Stimulated activated naive CD4-positive, alpha-beta T cell (primary cell): ENCODE measurements at places on chromosomes 4 and X.

GRCh38 chr4:89434364-89434988, 126.9 kb upstream of the GPRIN3 start:
- DNase-seq = no peak

DNA sequence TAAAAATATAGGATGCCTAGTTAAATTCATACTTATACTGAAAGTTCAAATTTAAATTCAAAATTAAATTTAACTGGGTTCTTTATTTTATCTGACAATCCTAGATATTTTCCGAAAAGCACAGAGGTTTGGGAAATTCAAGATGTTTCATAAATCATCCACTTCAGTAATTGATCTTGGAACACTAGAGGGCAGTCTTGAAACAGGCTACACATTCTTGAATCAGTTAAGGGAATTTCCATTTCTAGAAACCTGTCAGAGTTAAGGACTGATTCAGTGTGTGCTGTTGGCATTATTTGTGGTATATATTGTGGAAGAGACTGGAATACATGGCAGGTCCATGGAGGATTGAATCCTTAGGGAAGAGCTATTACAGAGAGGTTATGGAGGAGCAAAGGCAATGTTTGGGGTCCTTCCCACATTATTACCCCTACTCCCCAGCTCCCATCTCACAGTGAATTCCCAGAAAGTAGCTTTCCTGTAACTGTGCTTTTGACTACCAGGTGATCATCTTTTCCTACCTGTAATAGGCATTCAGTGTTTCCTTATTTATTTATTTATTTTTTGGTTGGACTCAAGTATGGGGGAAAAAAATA, 92.9 kb downstream of the EGF start:
- peak; percentile 12 for DNase-seq

- no peak for DNase-seq
These were observed 326.6 kb upstream of the F9 start for GRCh38 chrX:139203651-139204570.

GRCh38 chrX:3006495-3006894, at the start of gene ARSH:
ARSH (plus strand) TSS chrX:3006546; CDS start chrX:3006613, 67 bp downstream.
- no peak for DNase-seq

GRCh38 chrX:84340968-84341367, 153.0 kb upstream of the RPS6KA6 start:
- DNase-seq = no peak

DNA sequence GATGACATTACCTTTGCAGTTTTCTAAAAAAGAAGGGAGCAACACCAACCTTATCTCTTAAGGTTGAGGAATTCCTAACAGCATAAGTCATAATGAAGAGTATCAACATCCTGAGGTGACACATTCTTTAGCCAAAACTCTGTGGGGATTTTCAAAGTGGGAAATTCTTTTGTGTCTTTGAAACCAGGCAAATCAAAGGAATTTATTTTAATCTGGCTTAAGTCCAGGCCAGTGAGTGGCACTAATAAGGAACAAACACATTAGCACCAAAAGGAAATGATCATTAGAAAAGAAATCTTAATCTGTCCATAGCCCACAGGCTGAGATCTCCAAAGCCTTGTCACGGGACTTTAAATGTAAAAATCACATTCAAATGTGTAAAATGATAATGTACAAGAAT, 110.1 kb downstream of the LARP7 start:
- DNase-seq = no peak

DNA sequence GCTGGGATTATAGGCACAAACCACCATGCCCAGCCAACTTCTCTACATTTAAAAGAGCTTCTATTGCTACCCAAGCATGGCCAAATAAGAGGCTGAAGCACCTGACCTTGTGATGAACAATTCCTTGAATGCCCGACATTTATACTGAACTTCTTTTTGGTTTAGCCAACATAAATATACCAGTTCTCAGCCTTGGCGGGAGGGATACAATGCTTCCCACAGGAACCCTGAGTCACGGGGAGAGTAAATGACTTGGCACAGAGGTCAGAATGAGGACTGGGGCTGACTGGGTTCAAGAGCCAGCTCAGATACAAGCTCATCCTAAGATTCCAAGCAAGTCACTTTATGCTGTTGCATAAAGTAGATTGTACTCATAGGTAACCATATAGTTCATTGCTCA, 6.1 kb downstream of the HOPX start:
- DNase-seq = no peak

GRCh38 chr4:31081366-31081765, 361.2 kb downstream of the PCDH7 start:
- no peak for DNase-seq

- DNase-seq = peak; percentile 12
These were observed 5.1 kb upstream of the PRDX4 start for GRCh38 chrX:23662187-23662586.

- no peak for DNase-seq
These were observed 233.5 kb downstream of the ARHGAP24 start for GRCh38 chr4:85708468-85708867.

GRCh38 chr4:64250061-64250460, 159.2 kb downstream of the TECRL start:
- no peak for DNase-seq

- DNase-seq = no peak
These were observed 102.9 kb downstream of the GRXCR1 start for GRCh38 chr4:42995343-42995944.

DNA sequence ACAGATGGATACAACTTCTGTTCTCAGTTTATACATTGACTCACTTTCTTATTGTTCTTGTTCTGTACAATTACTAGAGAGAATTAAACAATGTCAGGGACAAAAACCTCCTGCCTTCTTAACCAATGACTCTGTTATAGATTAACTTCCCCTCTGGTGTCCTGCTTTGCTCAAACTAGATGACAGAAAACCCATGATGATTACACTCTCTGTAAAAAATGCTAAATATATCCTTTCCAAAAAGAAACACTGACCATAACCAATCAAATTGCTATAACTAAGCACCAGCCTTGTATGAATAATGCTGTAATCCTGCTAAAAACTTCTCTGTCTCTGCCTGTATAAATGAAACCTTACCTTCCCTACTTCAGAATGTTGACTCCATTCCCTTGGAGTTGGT, 29.8 kb upstream of the IL13RA2 start:
- no peak for DNase-seq

DNA sequence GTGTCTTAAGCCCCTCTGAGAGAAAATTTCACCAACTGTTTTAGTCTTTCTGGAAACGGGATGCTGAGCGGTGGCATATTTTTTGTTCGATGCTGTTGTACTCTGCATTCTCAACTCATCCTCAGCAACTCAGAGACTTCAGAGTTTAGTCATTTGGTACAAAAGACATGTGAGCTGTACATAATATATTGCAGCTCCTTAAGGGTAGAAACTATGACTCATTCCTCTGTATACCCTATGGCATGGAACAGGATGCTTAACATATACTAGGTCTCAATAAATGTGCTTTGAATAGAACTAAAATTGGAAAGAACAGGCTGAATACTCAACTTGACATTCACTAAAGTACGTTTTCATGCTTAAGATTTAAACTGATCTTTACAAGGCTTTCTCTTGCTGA, 130.5 kb upstream of the SLITRK2 start:
- DNase-seq = no peak

- no peak for DNase-seq
These were observed 2469.0 kb downstream of the PCDH7 start for GRCh38 chr4:33189169-33189568.

GRCh38 chr4:188452097-188452496, 312.9 kb downstream of the TRIML1 start:
- DNase-seq = no peak

DNA sequence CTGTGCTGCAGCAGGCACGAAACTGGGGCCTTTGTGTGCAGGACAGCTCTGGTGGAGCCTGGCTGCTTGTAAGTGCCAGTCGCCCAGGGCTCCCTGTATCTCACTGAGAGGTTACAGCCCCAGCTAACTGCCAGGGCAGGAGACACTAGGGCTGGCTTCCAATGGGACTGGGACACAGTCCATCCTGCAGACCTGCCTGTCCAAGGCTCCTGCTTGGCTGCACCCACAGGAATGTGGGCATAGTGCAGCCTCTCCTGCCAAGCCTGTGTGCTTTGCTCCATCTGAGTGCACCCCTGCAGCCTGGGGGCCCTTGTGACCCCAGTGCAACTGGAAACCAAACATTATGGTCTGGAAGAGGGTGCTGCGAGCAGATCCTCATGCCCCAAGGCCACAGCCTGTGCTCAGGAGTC, 144.0 kb downstream of the ADAM29 start:
- no peak for DNase-seq

- DNase-seq = no peak
These were observed 56.2 kb downstream of the CD99L2 start for GRCh38 chrX:150842198-150842685.

- DNase-seq = no peak
These were observed 606.9 kb upstream of the PCDH10 start for GRCh38 chr4:132542228-132542627.

- no peak for DNase-seq
These were observed 855.1 kb upstream of the INTU start for GRCh38 chr4:126777649-126778048.

- DNase-seq = no peak
These were observed 66.4 kb upstream of the C4orf54 start for GRCh38 chr4:99724067-99724466.

DNA sequence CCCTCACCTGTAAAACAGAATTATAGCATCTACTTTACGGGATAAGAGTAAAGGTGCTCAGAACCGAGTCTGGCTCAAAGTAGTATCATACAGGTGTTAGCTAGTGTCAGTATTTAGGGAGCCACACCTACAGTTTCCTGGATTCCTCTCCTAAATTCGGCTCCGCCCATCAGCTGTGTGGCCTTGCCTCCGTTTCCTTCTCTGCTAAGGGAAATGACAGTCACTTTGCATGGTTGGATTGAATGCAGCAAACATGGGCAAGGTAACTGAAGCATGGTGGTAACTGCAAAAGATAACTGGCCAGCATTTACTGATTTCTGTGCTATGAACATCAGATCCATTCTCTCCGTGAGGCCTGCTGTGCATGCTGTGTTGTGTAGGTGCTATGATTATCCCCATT, 2.8 kb downstream of the PPP1R3F start:
- peak; percentile 3 for DNase-seq

GRCh38 chr4:10605746-10606482, 78.7 kb downstream of the CLNK start:
- DNase-seq = no peak

DNA sequence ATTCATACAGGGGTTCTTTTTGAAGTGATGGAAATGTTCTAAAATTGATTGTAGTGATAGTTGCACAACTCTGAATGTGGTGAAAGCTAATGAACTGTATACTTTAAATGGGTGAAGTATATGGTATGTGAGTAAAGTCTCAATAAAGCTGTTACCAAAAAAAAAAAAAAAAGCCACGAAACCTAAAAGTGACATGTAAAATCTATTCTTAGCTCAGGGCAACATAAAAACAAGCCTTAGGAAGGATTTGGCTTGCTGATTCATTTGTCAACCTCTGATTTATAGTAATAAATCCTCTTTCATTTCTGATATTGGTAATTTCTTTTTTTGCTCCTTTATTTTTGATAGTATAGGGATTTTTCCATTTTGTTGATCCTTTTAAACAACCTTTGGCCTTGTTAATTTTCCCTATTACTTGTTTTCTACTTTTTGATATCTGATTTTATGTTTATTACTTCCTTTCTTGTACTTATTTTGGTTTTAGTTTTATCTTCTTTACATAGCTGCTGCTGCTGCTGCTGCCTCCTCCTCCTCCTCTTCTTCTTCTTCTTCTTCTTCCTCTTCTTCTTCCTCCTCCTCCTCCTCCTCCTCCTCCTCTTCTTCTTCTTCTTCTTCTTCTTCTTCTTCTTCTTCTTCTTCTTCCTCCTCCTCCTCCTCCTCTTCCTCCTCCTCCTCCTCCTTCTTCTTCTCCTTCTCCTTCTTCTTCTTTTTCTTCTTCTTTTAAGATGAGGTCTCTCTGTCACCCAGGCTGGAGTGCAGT, 79.4 kb downstream of the ADGRG4 start:
- DNase-seq = no peak

- no peak for DNase-seq
These were observed 339.0 kb upstream of the BOD1L1 start for GRCh38 chr4:13966231-13967195.

GRCh38 chrX:45986081-45986480, 559.1 kb downstream of the ZNF674 start:
- DNase-seq = no peak

DNA sequence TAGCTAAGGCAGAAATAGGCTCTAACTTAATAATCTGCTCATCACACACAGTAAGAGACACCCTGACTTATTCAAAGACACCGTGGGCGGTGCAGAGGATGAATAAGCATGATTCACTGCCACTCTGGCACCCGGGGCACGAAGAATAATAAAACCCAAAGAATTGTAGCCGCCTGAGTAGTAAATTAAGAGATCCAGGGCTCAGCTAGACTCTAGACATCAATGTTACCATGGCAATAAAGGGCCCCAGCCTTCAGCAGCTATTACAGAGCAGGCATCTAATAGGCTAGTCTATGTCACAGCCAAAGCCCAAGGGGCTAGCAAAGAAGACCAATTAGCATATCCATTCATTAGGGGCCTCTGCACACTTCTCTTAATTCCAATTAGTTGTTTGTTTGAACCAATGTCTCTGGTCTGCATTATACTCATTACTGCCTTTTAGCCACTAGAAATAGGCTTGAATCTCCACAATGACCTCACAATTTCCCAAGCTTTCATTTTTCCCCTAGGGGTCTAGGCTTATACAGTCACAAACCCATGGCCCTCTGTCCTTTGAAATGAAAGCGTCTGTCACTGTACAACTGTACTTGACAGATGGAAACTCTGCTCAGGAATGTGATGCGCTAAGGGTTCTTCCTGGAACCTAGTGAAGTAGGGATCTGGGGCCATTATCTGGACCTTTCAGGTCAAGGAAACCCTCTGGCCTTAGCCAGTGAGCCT, 3.0 kb upstream of the ATP1B4 start:
- DNase-seq = no peak

- DNase-seq = peak; percentile 49
These were observed at the start of gene FHL1 for GRCh38 chrX:136147315-136147901. FHL1 (plus strand) TSS chrX:136147533.
